Hematopoietic multipotent progenitor cell treated with erythropoietin and hydrocortisone succinate and interleukin-3 and kit ligand, for 8 days (in vitro differentiated cells): ENCODE measurements at places on chromosomes 1 and 21.

GRCh38 chr1:31099293-31100032, 33.9 kb upstream of the PUM1 start:
- no peak for DNase-seq

GRCh38 chr1:206505702-206506355, 1.5 kb upstream of the RASSF5 start:
- no peak for DNase-seq

DNA sequence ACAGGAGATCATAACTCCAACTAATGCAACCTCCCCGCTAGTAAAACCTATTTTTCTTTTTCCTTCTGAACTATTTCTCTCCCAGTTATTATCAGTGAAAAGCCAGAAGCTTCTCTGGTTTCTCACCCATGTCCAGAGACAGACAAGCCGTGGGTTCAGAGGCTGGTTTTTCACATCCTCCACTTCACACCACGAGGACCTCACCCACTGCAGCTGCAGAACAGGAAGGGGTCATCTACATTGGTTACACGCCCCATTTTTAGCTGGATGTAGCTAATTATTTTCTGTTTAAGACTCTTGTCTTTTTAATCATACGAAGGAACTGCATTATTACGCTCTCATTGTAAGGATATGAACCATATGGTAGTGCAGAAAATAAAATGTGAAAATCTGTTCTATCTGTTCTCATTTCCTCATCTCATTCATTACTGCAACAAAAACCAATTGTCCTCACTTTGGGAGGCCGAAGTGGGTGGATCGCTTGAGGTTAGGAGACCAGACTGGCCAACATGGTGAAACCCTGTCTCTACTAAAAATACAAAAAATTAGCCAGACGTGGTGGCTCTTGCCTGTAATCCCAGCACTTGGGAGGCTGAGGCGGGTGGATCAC, 39.1 kb upstream of the CLDN14 start:
- DNase-seq, result no peak

GRCh38 chr21:17789069-17789468, 30.1 kb downstream of the C21orf91 start:
- DNase-seq, result no peak

DNA sequence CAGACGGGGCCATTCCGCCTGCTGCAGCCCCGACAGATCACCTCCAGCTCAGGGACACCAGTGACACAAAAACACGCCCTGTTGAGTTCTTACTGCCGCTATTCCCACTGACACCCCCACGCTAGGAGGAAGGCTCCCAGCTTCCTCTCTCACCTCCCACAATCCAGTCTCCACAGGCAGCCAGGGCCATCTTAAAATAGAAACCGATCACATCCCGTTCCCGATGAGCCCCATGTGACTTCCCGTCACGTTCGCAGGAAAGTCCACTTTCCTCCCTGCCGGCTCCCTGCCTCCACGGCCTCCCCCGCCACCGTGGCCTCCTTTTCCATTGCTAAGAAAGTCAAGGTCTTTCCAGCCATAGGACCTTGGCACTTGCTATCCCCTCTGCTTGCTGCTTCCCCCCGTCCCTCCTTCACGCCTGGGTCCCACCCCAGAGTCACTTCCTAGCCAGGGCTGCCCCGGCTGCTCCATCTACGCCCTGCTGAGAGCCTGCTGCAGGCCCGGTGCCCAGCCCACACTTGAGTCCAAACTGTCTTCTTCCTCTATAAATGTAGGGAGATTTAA, 24.0 kb upstream of the DDOST start:
- DNase-seq, result no peak

DNA sequence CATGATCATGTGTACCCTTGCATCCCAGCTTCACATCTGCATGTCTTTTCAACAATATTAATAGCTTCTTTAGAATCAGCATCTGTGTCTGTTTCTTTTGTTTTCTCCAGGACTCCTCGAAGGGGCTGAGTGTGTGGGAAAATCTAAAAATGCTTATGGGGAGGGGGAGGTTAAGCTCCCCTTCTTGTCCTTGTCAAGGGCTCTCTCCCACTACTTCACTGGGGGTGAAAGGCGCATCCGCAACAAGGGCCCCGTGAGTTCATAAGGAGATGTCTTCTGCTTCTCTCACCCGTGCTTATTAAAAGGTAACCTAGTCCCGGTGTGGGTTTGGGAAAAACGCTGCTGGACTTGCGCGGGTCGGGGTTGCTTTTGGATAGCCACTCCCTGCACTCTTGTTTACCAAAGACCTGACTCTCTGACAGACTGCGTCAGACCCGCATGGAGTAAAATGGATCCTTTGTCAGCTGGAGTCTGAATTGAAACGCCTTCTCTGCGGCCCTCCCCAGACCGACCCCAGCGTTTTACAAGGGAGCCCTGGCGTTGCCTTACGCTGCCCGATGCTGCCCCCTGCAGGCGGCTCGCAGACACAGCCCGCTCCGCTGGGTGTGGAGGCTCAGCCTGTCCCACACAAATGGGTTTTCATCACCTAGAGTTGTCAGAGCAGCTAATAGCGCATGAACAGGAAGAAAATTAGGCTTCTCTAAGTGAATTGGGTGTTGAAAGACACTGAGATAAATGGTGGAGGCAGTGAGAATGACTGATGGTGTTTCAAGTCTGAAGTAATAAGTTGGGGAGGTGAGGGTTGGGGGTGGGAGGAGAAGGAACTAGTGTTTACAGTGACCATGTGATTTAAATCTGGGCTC, 53.8 kb downstream of the IER5 start:
- DNase-seq, result peak; percentile 80

DNA sequence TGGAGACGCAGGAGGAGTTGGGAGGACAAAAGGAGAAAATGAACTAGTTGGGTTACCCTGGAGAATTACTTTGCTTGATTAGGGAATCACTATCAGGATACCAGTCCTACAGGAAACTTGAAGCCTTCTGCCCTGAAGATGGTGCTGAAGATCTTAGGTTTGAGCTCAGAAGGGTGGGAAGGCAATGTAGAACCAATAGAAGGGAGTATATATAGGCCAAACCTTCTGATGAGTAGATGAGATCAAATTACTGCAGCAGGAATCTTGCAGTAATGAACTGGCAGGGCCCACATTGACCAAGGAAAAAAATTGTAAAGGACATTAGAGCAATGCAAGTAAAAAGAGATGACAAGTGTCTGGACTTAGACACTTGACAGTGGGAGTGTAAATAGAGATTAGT, 116.3 kb upstream of the CACYBP start:
- peak; percentile 52 for DNase-seq

DNA sequence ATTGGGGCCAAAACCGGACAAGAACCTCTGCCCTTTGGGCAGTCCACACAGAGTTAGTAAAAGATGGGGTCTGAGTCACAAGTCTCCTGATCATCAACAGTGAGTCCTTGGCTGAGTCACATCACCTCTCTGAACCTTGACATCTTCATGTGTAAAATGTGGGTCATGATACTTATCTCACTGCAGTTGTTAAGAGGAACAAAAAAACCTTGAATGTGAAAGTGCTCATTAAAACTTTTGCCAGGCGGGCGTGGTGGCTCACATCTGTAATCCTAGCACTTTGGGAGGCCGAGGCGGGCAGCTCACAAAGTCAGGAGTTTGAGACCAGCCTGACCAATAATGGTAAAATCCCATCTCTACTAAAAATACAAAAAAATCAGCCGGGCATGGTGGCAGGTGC, 15.7 kb downstream of the S100A16 start:
- peak; percentile 42 for DNase-seq

DNA sequence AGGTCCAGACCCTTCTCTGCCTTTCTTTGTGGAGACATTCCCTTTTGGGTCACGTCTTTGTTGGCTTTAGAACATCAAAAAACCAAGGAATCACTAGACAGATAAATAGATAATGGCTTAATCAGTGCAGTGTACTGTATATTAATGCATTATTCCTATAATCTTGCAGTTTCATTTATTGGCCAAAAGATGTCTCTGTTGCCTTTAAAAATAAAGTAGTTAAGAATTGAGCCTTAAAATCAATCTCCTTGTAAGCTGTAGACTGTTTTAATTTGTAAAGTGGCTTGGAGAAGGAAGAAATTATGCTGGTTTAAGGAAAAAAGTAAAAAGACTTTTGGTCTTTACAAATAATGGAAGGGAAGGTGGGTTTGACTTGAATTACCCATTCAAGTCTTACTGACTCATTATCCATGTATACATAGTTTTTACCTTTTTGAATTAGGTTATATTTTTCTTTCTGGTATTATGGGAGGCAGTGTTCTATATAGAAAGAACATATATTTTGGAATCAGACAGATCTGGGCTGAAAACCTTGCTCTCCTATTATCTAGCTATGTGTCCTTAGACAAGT, 84.6 kb downstream of the VPS13D start:
- peak; percentile 26 for DNase-seq

DNA sequence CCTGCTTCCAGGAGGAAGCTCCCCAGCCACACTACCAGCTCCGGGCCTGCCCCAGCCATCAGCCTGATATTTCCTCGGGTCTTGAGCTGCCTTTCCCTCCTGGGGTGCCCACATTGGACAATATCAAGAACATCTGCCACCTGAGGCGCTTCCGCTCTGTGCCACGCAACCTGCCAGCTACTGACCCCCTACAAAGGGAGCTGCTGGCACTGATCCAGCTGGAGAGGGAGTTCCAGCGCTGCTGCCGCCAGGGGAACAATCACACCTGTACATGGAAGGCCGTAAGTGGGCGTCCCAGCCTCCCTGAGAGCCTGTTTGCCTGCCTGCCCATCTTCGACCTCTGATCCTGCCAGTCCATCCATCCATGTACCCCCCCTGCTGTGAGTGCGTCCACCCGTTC, 3.6 kb downstream of the ECM1 start:
- DNase-seq, result no peak

- no peak for DNase-seq
These were observed 16.3 kb downstream of the RNF19B start for GRCh38 chr1:32948390-32948722.

DNA sequence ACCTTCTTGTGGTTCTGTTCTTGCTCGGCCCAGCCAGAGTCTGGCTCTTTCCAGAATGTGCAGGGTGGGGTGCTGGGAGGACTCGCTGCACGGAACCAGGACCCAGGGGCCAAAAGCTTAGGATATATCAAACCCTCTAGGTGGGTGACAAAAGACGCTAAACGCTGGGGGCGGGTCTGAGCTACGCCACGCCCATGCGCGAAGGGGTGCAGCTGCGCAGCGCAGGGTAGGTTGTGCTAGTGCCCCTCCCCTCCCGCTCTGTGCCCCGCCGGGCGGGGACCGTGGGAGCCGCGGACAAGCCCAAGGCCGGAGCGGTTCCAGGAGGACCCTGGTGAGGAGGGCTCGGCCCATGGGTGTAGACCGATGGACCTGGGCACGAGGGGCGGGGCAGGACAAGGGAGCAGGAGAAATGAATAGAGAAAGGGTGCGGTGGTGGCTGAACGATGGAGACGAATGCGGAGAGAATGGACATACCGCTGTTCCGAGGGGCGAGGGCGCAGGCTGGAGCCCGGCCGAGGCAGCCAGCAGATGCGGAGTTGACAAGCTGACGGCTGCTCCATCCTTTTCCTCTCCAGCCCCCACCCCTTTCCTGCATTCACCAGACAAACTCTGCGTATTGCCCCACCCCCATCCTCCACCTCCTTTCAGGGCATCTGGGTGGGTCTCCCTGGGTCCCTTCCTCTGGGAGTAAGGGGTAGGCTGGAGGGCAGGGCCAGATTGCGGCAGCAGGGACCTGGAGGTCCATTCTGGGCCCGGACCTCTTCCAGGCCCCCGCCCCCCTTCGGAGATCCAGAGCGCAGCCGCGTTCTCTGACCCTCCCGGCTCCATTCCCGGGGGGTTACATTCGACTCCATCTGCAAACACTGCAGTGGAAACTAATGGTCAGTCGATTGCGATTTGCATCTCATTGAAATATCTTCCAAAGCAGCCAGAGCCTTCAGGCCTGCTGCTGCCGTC, at the start of gene RUSC1:
Gene RUSC1 (plus strand): TSS at position 234 of the 957 bp plus-strand sequence. CDS start 880 bp downstream, outside the sequence.
- peak; percentile 80 for DNase-seq

DNA sequence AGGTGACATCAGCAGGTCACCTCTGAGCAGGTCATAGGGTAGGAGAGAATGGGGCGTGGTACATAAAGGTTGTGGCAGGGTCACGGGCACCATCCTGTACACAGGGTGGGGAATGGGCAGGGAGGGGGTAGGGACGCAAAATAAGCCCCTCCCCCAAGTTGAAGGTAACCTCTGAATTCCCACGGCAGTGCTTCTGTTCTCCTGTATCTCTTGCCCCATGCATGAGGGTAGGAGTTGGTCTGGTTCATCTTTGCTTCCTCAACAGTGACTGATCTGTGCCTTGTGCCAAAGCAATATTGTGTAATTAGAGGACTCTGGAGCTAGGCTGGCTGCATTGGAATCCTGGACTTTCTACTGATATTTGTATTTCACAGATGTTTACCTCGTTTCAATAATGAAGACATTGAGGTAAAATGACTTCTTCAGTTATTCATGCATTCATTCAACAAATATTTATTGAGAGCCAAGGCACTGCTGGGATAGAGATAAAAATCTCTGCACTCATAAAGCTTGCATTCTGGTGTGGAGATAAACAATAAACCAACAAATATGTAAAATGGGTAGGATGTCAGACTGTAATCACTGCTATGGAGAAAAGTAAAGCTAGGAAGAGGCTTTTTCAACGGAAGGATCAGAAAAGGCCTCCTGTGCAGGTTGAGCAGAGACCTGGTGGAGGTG, 18.4 kb upstream of the GFI1 start:
- DNase-seq, result no peak

GRCh38 chr1:100308777-100309176, 42.8 kb downstream of the RTCA start:
- no peak for DNase-seq

DNA sequence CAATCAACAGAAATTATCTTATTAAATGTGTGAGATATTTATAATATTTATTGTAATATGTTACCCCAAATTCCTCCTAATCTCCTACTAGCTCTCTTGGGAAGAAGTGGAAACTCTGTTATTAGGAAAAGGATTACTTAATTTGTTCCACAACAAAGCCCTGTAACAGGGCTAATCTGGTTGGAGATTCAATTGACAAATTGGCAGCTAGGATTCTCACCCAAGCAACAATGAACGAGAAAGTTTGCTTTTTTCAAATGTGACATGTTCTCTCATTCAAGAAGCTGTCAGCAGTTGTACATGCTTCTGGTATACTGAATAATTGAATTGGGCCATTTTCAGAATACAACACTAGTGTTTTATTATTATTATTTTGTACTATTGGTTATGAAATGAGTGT, 367.9 kb upstream of the ADGRL4 start:
- no peak for DNase-seq

DNA sequence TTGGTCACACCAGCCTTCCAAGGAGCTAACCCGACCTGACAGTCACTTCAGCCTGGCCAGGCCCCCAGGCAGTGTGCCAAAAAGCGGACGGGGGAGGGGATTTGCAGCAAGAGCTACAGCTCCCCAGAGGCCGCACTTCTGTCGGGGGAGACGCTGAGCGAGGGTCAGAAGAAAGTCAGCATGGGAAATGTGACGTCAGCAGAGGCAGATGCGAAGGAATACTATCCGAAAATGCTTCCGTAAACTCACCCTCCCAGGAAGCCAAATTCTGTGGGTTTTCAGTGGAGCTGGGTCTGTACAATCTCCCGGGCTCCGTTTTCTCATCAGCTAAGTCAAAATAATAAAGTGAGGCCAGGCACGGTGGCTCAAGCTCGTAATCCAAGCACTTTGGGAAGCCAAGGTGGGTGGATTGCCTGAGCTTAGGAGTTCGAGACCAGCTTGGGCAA, 28.5 kb upstream of the ECE1 start:
- peak; percentile 27 for DNase-seq

- DNase-seq, result no peak
These were observed 52.4 kb upstream of the USP1 start for GRCh38 chr1:62384276-62385005.
